ENCODE measurements at places on chromosomes 7 and 10. TPM values are rescaled to one million over a fixed set of nuclear protein-coding genes. Genes with fewer than 3 reads are reported as not detected.

Gene TMEM213
- under 0.01 TPM for total RNA-seq

Gene FAM237B
- total RNA-seq, result not detected

Gene ADAM22
- total RNA-seq, result 3.3 TPM

Gene RGS10
- 43.3 TPM for total RNA-seq

Gene FRMD4A
- 26.8 TPM for total RNA-seq

Gene UTF1
- total RNA-seq, result not detected

Gene GDF10
- total RNA-seq, result not detected

Gene ASZ1
- total RNA-seq, result not detected

Gene CASTOR2
- 4.1 TPM for total RNA-seq

Gene CLEC5A
- not detected for total RNA-seq

Gene BAIAP2L1
- total RNA-seq, result 17.3 TPM

Gene GPR15LG
- not detected for total RNA-seq

Gene SHTN1
- 182 TPM for total RNA-seq

Gene CDNF
- total RNA-seq, result 1.4 TPM

Gene HOGA1
- 1.3 TPM for total RNA-seq

Gene KLHDC10
- total RNA-seq, result 37.3 TPM

Gene ITIH2
- total RNA-seq, result not detected

Gene SEMA3A
- total RNA-seq, result 2.9 TPM

Gene RPEL1
- under 0.01 TPM for total RNA-seq

Gene PVRIG
- total RNA-seq, result not detected

Gene DDIT4
- 208 TPM for total RNA-seq

Gene SKAP2
- 9.8 TPM for total RNA-seq

Gene ELAPOR2
- total RNA-seq, result 3.1 TPM

Gene GOLGA7B
- 6.9 TPM for total RNA-seq

Gene NRAP
- under 0.01 TPM for total RNA-seq

Gene KCNMA1
- total RNA-seq, result 0.93 TPM

Gene PTER
- total RNA-seq, result 23.0 TPM

Gene CPN1
- 5.2 TPM for total RNA-seq

Gene PRLHR
- total RNA-seq, result not detected

Gene NXPH1
- total RNA-seq, result not detected

Gene TMEM236
- total RNA-seq, result 0.69 TPM

Gene ITPRID1
- total RNA-seq, result not detected

Gene CLDN4
- not detected for total RNA-seq

Gene CRHR2
- not detected for total RNA-seq

Gene PLA2G12B
- total RNA-seq, result not detected

Gene CYP3A4
- total RNA-seq, result not detected

Gene TSC22D4
- total RNA-seq, result 61.8 TPM

Gene SLC16A9
- total RNA-seq, result not detected

Gene BMPER
- 0.67 TPM for total RNA-seq

Gene RGR
- 0.67 TPM for total RNA-seq

Gene HTR7
- 1.1 TPM for total RNA-seq

Gene NCOA4
- 194 TPM for total RNA-seq

Gene GPRIN2
- total RNA-seq, result under 0.01 TPM

Gene LRGUK
- 0.33 TPM for total RNA-seq

Gene BET1
- total RNA-seq, result 25.8 TPM

Gene CCDC146
- total RNA-seq, result 1.9 TPM
